WERI-Rb-1 (cell line): ENCODE measurements at places on chromosomes 16 and 17.
A peak's percentile ranks its signal among the peaks of the same experiment; 100 is the strongest.

DNA sequence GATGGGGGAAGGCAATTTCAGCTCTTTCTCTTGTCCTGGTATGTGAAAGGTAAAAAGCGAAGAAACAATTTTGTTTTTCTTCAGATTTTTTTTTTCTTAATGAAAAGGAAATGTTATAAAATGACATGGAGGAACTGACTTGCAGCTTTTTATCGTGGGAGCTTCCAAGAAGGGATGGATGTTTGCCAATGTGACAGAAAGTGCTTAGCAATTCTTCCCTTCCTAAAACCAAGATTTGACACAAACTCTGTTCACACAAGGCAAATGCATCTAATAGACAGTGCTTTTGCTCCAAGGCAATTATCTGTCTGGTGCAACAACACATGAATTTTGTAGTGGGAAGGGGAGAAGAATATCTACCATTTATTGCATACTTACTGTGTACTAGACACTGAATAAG, 988.5 kb downstream of the CDH11 start:
- no peak for DNase-seq

DNA sequence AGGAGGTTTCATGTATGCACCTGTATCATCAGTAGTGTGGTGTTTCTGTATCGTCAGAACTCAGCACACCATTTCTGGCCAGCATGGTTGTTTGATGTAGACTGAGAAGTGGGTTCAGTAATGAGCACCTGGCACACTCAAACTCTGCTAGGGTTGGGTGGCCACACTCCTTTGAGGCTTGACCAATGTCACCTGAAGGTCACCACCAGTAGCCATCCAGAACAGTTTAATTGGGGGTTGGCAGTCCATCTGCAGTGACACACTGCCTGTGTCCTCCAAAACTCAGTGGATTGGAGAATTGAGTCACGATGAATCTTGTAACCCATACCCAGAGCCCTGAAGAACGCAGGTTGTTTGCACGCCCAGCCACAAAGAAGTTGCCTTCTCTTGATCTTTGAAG, 86.8 kb upstream of the HSBP1 start:
- no peak for DNase-seq

DNA sequence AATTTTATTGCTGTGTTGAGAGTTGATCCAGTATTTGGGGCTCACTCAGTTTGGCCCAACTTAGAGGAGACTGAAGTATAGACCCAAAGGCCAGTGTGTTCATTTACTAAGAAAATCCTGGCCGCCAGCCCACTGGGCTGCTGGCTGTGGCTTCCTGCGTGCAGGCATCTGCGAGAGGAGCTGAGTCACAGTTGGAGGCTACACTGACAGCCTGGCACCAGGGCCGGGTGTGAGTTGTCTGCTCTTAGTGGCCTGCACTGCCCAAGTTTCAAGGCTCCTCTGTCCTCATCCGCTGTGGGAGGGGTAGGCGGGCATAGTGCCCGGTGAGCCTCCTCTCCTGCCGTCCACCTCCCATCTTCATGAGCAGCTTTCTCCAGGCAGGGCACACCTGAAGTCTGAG, 54.2 kb downstream of the PLD6 start:
- DNase-seq = no peak

- no peak for DNase-seq
Measured at GRCh38 chr16:1621851-1622250, 9.7 kb downstream of the CRAMP1 start.

DNA sequence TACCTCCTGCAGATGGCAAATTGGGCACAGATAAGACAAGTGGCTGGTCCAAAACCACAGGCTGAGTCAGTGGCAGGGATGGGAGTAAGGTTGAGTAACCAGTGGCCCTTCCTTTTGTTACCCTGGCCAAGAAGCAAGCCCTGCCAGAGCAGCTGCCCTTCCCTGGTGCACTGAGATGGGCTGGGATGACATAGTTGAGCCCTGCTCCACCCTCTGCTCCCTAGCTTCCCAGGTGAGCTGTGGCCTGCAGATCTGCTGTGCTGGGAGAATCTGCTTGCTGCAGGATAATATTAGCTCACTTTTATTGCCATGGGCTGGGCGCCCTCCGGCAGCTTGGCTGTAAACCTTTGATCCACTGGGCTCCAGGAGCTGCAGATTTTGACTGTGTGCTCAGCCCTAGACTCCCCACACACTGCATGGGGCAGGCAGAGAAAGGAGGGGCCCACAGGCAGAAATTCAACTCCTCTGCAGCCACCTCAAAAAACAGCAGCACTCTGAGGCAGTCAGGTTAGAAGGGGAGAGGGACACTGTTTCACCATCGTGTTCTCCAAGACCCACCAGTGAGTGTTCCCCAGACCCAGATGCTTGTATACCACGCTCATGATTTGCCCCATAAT, 101.8 kb downstream of the CBLN1 start:
- no peak for DNase-seq

DNA sequence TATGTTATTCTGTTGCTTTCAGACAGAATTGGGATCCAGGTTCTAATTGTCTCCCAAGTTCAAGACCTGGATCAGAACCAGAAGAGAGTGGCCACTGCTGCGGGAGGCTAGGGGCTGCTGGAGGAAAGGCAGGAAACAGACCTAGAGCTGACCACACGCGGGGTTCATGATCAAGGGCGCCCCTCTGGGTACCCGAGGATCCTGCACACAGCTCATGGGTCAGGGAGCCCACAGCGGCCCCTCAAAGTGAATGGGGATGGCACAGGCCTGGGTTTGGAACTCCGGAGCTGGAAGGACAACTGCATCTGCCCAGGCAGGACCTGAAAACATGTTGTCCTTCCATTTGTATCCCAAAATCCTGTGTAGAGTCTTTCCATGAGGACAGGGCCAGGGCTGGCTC, 107.0 kb downstream of the RMI2 start:
- no peak for DNase-seq

GRCh38 chr16:89413811-89414585, 76.4 kb downstream of the ANKRD11 start:
- no peak for DNase-seq

- DNase-seq = no peak
Measured at GRCh38 chr16:86789621-86790051, 211.3 kb downstream of the FOXL1 start.

GRCh38 chr17:67276075-67276474, 31.1 kb upstream of the HELZ start:
- DNase-seq = peak; percentile 80

DNA sequence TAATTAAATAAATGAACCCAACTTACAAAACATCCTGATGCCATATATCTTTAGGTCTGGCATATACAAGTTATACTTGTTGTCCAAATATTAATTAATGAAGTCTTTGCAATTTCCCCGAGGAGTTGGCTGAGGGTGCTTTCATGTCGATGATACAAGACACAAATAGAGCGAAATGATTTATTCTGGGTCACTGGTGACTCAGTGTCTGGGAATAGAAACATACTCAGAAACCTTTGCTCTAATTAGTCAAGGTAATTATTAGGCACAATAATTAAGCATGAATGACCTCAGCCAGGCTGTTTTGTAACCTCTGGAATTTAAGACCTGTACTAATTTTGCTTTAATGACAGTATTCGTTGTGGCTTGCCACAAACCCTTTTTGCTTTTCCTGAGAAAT, 37.0 kb upstream of the HAPSTR1 start:
- DNase-seq = no peak
